ENCODE measurements at places on chromosomes 11 and 22.

GRCh38 chr22:49957826-49958365, 2.7 kb upstream of the PIM3 start:
- no peak for DNase-seq

GRCh38 chr22:31953261-31953660, 8.9 kb downstream of the YWHAH start:
- no peak for DNase-seq

GRCh38 chr22:42272431-42272999, 2.1 kb upstream of the TCF20 start:
- no peak for DNase-seq

- DNase-seq, result no peak
Measured at GRCh38 chr22:19354201-19354600, 62.7 kb upstream of the CLTCL1 start.

- DNase-seq, result no peak
Measured at GRCh38 chr11:45098929-45099328, 47.5 kb upstream of the PRDM11 start.

GRCh38 chr11:75735181-75735845, 17.7 kb downstream of the MOGAT2 start:
- DNase-seq, result no peak

DNA sequence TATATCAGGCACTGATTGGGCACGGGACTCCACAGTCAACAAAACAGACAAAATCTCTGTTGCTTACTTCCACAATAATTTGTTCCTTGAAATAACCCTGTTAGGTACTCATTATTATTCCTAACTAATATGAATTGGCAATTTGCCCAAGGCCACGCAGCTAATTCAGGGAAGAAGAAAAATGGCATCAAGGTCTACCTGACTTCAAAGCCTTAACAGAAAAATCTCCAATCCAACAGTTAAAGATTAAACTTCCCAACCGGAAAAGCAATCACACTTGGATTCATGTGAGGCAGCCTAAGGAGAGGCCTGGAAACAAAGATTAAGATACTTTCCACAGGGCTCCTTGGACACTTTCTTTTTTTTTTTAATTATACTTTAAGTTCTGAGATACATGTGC, 68.9 kb downstream of the PRCP start:
- DNase-seq, result no peak

DNA sequence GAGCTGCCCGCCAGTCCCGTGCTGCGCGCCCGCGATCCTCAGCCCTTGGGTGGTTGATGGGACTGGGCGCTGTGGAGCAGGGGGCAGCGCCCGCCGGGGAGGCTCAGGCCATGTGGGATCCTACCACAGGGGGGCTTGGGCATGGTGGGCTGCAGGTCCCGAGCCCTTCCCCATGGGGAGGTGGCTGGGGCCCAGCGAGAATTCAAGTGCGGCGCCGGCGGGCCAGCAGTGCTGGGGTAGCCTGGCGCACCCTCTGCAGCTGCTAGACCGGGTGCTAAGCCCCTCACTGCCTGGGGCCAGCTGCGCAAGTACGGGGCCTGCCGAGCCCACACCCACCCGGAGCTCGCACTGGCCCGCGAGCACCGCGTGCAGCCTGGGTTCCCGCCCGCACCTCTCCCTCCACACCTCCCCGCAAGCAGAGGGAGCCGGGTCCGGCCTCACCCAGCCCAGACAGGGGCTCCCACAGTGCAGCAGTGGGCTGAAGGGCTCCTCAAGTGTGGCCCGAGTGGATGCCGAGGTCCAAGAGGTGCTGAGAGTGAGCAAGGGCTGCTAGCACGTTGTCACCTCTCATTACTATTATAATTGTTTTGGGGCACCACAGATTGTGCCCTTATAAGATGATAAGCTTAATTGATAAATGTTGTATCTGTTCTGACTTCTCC, 333.2 kb downstream of the CASP12 start:
- no peak for DNase-seq

DNA sequence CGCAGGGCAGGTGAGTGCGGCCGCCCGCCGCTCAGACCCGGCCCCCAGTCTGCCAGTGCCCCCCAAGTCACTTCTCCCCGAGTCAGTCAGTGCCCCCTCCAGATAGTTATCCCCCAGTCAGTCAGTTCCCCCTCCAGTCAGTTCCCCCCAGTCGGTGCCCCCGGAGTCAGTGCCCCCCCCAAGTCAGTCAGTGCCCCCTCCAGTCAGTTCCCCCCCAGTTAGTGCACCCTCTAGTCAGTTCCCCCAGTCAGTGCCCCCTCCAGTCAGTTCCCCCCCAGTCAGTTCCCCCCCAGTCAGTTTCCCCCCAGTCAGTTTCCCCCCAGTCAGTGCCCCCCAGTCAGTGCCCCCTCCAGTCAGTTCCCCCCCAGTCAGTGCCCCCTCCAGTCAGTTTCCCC, 411 bp downstream of the PPP6R2 start:
- no peak for DNase-seq

- peak; percentile 59 for DNase-seq
Measured at GRCh38 chr11:6771926-6772893, at the start of gene OR2AG2. Gene OR2AG2, minus strand, starts transcription at chr11:6771976. Its CDS starts 3,019 bp downstream, at chr11:6768957.

DNA sequence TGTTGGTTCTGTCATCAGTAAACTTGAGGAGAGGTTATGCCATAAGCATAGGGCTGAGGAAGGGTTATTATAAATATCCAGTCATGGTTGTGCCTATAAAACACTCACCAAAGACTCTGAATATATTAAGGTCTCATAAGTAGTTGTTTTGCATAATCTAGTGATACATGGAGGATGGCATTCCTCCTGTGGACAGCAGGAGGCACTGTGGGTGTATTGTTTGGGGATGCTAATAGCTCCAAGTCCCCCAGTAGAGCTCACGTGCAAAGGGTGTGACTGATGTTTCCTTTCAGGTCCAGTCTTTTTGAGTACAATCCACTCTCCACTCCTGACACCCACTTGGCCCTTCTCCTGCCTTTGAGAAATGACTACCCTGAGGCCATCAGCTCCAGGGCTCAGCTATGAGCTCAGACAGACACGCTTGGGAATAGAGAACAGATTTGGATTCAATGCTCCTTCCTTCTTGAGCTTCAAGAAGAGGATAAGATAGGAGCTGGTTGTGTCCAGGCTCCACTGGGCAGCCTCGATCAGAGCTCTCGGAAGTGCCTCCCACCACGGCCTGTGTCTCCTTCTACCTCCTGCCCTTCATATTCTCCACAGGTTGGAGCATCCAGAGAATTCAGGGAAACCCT, 85.2 kb upstream of the IGLL5 start:
- DNase-seq, result peak; percentile 60

DNA sequence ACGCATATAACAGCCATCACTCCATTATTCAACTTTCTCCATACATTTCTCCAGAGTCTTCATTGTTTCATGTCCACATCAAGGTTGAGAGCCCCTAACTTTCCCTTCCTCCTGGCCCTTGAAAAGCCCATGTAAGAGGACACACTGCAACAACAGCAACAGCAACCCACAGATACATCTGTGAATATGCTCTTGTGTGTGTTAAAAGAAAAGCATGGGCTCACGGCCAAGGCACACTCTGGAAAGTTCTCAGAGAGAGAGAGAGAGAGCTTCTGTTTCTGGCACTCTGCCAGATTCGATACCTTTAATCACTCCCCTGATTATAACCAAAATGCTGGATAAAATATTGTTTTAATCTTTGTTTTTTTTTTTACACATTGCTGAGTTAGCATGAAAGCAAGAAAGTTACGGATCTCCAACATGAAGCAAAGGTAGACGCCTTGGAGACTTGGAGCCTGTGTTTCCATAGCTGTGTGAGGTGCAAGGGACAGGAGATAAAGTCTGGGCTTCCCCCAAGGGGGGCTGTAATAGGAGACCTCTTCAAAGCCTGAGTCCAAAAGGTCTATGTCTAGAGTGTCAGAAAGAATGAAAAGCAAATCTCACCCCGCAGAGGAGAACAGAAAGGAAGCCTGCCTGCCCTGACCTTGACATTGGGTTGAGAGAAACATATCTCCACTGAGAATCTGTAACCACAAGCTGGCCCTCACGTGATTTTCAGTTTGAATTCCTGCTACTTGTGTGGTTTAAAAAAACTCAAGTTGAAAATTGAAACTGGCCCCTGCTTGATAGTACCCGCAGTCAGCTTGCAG, 33.7 kb upstream of the MPPED1 start:
- DNase-seq, result peak; percentile 44

DNA sequence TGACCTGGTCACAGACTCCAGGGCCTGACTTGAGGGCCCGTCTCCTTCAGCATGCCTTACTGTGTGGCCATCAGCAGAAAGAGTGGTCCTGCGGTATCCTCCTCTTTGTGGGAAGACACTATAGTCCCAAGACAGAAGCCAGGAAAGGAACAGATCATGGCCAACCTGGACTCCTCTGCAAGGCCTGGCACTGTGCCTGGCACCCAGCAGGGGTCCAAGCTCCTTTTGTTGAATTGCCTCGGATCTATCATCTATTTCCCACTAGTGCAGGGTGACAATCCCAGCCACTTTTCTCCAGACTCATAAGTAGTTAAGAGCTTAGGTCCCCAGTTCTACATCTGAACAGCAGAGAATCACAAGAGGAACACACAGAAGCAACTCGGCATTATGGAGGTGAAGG, 27.0 kb downstream of the DSCAML1 start:
- no peak for DNase-seq

- no peak for DNase-seq
Measured at GRCh38 chr11:5335170-5335569, 8.2 kb downstream of the OR51B5 start.

DNA sequence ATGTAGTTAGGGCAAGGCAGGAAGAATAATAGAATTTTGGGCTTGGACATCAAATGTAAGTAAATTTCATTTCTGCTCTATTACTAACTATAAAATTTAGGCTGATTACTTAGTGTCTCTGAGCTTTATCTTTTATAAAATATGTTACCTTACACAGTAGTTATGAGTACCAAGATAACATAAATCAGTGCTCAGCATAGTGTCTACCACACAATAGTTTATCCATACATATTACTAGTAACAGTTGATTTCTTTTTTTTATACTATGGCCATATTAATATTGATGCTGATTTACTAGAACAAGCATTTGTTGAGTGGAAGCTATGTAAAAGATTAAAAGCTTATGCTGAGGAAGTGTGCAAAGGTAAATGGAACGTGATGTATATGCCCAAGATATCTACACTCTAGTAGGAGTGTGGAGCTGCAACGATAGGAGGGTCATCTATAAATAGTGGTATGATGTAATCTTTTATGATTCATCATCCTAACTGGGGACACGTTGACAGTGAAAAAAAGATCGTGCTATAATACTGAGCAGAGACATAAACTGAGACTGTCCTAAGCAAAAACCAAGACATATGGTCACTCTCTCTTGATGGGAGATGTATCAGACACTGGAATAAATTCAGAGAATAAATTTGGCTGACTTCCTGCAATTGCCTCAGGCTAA, 8.7 kb upstream of the SLC5A12 start:
- peak; percentile 6 for DNase-seq

Data from NB4 (cell line).